ENCODE measurements at places on chromosomes 2 and 18.

DNA sequence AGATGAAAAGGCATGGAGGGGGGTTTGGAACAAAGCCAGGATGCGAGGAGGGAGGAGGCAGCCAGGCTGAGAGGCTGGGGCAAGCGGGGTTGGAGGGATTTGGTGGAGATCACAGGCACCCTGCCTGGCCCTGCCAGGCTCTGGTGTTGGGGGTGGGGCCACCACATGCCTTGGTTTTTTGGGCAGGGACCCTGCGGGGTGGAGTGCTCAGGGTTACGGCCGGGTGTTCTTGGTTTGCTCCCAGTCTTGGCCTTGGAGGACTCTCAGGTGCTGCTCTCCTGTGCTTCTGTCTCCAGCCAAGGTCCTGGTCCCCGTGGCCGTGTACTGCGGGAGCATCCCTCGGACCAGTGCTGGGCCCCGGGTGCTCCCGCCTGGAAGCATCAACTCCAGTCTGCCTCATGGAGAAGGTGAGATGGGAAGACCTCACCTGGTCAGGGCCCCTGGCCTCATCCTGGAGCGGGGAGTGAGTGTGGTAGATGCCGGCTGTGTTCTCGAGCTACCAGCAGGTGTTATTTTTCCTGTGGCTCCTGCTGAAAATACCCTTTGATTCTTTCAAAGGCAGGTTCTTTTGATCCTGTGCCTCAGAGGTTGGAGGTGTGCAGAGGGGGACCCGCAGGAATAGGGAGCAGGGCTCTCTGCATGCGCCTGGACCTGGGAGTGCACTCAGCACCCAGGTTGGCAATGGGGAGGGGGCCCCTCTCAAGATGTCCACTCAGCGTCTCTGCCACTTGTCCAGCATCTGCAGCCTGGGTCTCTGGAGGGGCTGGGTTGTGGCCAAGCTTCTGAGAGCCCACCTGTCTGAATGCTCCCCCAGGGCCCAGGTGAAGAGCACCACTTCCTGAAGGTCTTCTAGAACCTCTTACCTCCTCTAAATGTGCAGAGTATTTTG lies 17.0 kb downstream of the TOGARAM2 start:
- no peak for DNase-seq

DNA sequence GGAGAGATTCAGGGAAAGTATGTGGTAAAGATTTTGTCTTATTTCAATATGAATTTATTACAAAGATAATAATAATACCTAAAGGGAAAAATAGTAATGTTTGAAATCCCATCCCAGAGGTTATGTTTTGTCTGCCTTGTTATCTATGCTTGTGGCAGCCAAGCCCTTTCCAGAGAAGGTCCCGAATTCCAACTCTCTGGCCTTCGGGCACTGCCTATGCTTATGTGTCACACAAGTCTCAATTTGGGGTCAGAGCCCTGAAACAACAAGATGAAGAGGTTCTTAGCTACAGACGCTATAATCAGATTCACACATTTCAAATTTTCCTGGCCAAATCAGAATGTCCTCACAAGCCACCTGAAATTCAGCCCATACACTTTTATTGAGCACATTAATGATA lies 59.9 kb downstream of the DNER start:
- no peak for DNase-seq

GRCh38 chr2:177051278-177051677 lies 161.3 kb upstream of the HNRNPA3 start:
- no peak for DNase-seq

GRCh38 chr2:122471753-122472152 lies 716.3 kb downstream of the TSN start:
- no peak for DNase-seq

Data from stimulated activated CD8-positive, alpha-beta memory T cell treated with anti-CD3 and anti-CD28 coated beads, Interleukin-15, amount 100 ng/mL, for 4 hours (primary cell).